ENCODE measurements at places on chromosomes 7 and 10.

- no peak for DNase-seq
Measured at GRCh38 chr10:118213436-118213835, 128.7 kb downstream of the FAM204A start.

GRCh38 chr7:107902381-107902780 is 11.4 kb downstream of the DLD start:
- DNase-seq = no peak

GRCh38 chr10:93097386-93097785 is 23.7 kb downstream of the CYP26A1 start:
- DNase-seq = no peak

DNA sequence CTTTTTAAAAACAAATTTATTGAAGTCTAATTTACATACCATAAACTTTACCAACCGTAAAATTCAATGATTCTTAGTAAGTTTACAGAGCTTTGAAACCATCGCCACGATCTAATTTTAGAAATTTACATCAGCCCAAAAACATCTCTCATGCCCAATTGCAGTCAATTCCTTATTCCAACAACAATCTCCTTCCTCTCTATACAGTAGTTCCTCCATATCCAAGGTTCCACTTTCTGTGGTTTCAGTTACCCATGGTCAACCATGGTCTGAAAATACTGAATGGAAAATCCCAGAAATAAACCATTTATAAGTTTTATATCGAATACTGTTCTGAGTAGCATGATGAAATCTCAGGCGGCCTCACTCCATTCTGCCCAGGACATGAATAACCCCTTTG is 183.4 kb upstream of the ADCY1 start:
- DNase-seq = no peak

- DNase-seq = no peak
Measured at GRCh38 chr10:42242135-42242805, 396.1 kb downstream of the ZNF33B start.

- DNase-seq = no peak
Measured at GRCh38 chr10:35959252-35959651, 317.2 kb upstream of the FZD8 start.

DNA sequence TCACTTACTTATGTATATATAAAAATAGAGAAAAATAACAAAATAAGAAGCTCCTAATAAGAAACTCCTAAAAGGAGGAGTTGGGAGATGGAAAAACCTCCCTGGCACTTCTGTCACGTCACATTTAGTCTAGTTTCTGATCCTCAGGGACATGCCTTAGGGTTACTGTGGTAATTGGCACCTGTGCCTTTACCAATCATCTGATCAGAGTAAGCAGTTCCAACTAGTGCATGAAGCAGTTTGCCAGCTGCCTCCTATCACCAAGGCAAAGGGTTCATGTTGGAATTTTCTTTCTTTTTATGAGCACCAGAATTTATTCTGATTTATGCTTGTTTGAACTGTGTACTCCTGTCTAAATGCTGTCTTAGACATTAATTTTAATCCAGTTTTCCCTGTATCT is 49.9 kb downstream of the ARL4A start:
- no peak for DNase-seq

Data from activated T-helper 1 cell treated with Interleukin-2 at 50 U/mL for 16 hours (primary cell).